NCI-H446 (cell line): ENCODE measurements at places on chromosomes 11 and 22.

- no peak for DNase-seq
Observed at GRCh38 chr22:25966448-25966913, 202.8 kb upstream of the SEZ6L start.

GRCh38 chr11:35343033-35343598 is 76.2 kb downstream of the SLC1A2 start:
- DNase-seq, result no peak

GRCh38 chr11:66112601-66113499 is 42.8 kb downstream of the PACS1 start:
- DNase-seq, result no peak

- DNase-seq, result no peak
Observed at GRCh38 chr11:19642185-19643158, 70.2 kb upstream of the NAV2 start.

- DNase-seq, result no peak
Observed at GRCh38 chr22:39723899-39724351, 153.4 kb downstream of the CACNA1I start.

- no peak for DNase-seq
Observed at GRCh38 chr22:23750367-23750713, 572 bp downstream of the ZNF70 start.

GRCh38 chr11:77115181-77115611 is 12.6 kb downstream of the OMP start:
- DNase-seq, result no peak

- no peak for DNase-seq
Observed at GRCh38 chr11:122287401-122287800, 171.4 kb upstream of the BLID start.

DNA sequence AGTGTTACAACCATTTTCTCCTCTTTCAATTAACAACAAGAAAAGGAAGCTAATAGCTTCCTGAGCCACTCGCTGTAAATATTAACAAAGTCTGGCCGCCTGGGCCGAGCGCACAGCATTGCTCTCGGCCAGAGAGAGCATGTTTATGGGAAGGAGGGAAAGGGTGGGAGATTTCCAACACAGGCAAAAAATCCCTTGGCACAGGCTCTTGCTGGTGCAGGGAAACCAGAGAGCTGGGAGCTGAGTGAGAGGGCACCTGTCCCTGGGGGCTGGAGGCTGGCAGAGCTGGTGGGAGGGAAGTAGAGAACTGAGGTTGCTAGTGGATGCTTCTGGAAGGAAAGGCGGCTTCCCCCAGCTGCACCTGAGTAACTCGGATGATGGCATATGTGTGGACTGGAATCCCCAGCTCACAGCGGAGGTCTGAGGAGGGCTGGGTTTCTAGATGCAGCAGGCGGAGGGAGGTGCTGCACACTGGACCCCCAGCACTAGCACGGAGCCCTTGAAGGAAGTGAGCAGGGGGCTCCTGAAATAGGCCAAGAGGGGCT is 59.6 kb downstream of the FLRT1 start:
- no peak for DNase-seq

DNA sequence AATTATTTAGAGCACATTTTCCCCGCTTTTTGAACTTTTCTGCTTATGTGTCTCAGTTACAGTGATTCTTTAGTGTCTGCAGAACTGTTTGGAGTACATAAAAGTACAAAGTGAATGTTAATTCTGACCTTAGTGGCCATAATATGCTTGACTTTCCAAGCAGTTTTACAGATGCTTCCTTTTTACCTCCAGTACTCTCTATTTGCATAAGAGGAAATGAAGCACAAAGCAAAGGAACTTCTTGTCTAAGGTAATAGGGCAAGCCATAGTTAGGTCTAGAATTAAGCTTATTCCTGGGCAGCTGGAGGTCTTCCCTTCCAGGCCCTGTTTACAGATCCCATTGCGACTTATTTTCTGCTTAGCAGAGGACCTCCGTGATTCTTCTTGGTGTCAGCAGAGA is 3.6 kb downstream of the GTPBP1 start:
- no peak for DNase-seq

GRCh38 chr11:117560780-117561530 is 233.3 kb downstream of the CEP164 start:
- DNase-seq, result peak; percentile 38
